Breast epithelium (tissue), 4 donors: ENCODE measurements at places on chromosomes 16 and 17. TPM values are rescaled to one million over a fixed set of nuclear protein-coding genes. Genes with fewer than 3 reads are reported as not detected.
A peak's percentile ranks its signal among the peaks of the same experiment; 100 is the strongest.

Gene FAM171A2
- 0.88 TPM for total RNA-seq

Gene HS3ST3B1
- total RNA-seq: 3.6 TPM

Gene DNAAF1
- 1.2 TPM for total RNA-seq

Gene GRB7
- total RNA-seq: not detected

Gene TPSD1
- total RNA-seq: 5.9 TPM

DNA sequence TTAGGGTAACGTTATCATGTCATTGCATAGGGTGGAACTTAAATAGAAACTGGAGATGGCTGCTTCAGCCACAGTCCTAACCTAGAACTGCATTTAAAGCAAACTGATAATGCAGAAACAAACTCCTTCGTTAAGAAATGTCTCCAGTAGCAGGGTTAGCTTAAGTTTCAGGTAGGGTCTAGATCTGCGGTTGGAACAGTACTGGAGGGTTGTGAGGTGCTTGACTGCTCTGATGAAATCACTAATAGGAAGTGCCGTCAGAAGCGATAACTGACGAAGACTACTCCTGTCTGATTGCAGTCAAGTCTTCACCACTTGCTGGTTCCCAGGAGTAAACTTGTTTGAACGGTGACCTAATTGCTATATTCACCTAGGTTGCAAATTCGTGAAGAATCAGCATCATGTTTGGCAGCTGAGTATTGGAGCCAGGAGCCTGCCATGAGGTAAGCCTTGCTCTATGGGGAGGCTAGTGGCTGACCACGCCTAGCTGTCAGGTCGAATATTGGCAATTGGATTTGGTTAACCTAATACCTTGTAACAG is 24.5 kb downstream of the TRPV2 start:
- no peak for DNase-seq

DNA sequence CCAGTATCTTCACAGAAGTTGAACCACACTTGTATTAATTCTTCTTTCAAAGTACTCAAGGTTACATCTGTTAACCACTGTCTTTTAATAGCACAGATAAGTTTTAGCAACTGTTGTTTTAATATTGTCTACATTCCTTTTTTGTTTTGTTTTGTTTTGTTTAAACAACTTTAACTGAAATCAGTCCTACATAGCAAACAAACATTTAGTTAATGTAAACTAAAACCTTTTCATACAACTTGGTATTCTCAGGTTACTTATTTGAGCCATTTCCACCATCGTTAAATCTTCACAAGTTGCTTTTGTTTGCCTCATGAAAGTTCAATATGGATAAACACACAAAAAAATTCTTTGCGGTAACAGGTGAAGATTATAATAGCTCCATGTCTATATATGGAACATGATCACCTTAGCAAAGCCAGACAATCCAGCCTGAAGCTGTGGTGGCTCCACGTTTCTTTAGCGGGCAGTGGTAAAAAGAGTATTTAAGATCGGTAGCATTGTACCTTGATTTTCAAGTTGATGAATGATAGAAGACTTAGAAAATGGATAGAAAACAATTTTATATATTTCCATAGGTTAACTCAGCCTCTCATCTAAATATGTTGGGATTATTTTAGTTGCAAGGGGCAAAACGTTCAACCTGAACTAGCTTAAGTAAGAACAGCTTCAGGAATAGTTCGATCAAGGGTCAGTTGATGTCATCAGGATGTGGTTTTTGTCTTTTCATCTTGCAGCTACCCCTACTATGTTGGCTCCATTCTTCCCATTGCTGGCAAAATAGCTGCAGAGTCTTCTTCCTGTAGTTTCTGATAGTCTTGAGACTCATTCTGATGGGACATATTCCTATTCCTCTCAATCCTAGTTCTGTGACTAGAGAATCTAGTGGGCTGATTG is 182.8 kb downstream of the FTO start:
- DNase-seq: no peak

DNA sequence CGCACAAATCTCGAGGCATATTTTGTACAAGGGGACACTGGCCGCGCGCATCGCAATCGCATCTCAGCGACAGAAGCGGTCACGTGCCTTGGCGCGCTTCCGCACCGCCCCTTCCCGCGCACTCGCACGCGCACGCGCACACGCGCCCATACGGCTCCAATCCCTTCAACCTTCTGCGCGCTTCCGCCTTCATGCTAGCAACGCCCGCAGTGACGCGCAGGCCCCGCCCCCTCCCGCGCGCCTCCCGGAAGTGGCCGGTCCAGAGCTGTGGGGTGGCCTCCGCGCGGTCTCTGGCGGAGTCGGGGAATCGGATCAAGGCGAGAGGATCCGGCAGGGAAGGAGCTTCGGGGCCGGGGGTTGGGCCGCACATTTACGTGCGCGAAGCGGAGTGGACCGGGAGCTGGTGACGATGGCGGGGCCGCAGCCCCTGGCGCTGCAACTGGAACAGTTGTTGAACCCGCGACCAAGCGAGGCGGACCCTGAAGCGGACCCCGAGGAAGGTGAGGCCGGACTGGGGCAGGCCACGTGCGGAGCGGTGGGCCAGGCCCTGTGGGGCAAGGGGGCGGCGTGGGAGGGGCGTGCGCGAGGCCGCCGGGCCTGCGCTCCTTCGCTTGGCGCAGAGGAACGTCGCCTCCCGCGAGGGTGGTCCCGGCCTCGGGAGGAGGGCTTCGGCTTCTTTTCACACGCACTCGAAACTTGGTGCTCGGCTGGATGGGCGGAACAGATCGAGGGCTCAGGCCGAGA is at the start of gene AATF:
TSS of gene AATF (plus strand) at position 238 of the 744 bp plus-strand sequence. CDS start at position 410, 172 bp downstream.
- peak; percentile 95 for DNase-seq

- DNase-seq: no peak
These were observed 42.0 kb upstream of the SLC6A2 start for GRCh38 chr16:55613613-55614335.

DNA sequence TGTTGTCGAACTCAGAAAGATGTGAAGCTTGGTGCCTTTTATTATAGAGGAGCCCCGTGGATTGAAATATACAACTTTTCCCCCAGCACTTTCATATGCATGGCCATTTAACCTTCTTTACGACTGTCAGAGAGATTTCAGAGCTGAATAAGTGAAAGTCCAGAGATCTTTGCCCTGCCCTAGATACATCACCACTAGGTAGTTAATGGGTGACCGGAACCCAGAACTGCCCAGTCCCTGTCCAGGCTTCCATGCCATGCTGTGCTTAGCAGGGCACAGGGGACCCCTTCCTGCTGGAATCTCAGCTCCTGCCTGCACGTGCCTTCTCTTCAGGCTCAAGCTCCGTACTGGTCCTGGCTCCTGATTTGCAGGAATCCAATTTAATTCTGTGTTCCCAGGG is 32.2 kb downstream of the SRL start:
- no peak for DNase-seq

DNA sequence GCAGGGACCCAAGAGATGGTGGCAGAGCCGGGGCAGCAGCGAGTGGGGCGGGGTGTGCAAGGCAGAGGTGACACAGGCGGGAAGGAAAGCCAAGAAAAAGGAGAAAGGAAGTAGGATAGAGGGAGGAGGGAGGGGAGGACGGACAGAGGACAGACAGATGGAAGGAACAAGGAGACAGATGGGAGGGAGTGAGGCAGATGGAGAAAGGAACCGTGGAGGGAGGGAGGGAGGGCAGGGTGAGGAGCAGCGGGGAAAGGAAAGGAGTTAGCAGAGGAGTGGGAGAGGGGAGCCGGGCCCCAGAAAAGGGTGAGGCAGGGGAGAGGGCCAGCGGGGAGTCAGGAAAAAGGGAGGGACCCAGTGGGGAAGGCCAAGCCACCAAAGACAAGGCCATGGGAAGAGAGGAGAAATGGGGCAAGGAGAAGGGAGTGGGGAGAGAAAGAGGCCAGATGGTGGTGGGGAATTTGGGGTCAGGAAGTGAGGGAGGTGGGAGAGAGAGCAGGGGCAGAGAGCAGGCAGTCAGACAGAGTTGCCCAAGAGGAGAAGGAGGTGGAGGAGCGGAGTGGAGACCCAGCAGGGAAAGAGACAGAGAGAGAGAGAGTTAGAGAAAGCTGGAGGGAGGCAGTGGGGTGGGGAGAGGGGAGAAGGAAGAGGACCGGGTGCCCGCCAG is 13.2 kb upstream of the ASGR1 start:
- DNase-seq: no peak

- no peak for DNase-seq
These were observed 77.2 kb downstream of the FTO start for GRCh38 chr16:53781023-53781605.

DNA sequence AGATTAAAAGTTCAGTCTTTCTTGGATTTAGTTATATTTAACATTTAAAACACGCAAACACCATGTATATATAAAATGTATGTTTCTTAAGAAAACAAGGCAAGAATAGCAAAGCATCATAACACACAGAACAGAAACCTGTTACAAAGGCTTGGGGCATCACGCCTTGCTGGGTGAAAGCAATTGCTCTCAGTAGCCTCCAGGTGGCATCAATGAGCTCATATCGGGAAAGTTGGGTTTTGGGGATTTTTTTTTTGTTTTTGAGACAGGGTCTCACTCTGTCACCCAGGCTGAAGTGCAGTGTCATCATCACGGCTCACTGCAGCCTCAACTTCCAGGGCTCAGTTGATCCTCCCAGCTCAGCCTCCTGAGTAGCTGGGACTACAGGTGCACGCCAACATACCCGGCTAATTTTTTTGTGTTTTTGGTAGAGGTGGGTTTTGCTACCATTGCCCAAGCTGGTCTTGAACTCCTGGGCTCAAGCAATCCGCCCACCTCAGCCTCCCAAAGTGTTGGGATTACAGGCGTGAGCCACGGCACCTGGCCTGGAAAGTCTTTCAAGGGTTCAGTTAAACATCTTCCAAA is 56.9 kb downstream of the CYB5D2 start:
- no peak for DNase-seq

- DNase-seq: peak; percentile 3
These were observed 2.0 kb downstream of the STAT5B start for GRCh38 chr17:42274253-42274542.

- no peak for DNase-seq
These were observed 16.2 kb upstream of the SPNS2 start for GRCh38 chr17:4482338-4483011.

- no peak for DNase-seq
These were observed 11.8 kb downstream of the SYT17 start for GRCh38 chr16:19179546-19180490.
